ENCODE measurements at places on chromosomes 2 and 18.

DNA sequence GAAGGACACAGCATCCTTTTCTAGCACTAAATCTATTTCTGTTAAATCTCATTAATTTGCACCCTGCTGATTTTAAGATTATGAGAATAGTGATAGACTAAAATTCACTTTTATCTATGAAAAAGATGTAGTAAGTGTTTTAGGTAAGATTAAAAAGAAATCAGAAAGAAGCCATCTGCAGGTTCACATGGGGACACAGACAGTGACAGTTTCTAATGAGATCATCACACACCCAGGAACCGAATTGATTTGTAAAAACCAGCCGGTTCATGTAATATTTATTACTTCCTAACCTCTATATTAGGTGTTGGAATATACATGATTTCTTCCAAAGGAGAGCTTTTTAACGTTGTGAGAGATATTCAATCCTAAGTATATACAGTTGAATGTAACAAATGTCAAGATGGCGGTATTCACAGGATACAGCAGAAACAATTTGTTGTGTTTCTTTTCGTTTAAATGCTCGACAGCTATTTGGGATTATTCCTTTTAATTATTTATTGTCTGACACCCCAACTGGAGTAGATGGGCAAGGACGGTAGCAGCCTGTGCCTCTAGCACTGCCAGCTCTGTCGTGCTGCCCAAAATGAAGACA is 223.4 kb downstream of the CCDC102B start:
- DNase-seq, result no peak

DNA sequence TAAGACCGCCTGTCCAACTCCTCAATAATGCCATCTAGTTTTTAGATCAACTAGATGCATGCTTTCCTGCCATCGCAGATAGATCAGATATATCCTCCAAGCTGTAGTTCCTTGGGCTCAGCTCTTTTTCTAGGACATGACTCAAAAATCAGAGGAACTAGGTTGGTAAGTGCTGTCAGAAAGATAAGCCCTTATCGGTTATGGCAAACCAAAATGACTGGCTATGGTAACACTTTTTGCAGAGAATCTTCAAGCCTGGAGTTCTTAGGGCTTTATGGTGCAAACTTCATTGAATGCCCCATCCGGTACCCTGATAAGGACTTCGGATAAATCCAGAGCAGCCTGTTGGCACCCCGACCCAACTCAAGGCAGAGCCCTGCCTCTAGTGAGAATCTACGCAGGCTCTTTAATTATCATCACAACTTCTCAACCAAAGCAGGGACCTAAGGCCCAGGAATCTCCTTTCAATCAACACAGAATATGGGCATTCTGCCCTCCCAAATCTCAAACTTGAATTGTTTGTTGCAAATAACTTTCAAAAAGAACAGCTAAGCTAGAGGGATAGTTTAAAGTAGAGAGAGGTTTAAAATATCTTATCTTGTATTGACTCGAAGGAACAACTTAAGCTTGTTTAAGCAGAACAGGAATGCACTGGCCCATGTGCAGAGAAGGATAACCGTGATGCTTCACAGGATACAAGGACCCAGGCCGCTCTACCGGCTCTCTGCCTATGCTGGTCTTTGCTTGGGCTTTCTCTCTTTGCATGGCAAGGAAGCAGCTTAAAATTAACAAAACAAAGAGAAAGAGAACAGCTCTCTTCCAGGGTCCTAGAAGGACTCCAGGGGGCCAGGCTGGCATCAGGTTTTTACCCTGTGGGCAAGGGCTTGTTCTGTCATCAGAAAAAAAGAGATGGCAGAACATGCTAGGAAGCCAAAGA is 3.4 kb upstream of the CYP1B1 start:
- no peak for DNase-seq

- DNase-seq, result no peak
Measured at GRCh38 chr2:6992794-6993228, 75.6 kb downstream of the RNF144A start.

DNA sequence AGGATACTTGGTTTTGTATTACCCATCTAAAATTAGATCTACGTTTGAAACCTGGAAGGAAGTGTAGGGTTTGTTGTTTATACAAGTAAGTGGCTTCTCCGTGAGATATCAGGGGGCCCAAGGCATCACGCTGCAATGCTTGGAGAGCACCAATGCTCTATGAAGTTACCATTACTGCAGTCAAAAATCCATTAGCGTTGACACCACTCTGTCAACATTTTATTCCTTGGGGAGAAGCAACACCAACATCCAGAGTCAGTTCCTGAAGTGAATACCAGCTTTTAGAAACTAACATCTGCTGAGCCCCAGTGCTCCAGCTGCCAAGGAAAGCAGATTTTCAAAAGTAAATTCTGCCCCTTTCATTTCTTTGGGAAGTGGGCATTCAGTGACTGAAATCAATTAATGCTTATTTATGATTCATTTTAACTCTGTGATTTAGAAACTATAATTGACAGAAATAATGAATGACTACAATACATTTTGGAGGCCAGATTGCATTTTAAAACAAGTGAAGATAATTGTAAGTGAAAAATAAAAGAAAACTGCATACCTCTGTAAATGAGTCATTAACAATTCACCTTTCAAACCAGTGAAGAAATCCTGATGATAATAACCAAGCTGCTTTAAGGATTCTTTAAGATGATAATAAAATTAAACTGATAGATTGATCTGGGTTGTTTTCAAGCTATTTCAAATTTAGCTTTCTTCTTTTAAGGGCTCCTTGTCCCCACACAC is 30.5 kb downstream of the LRP1B start:
- DNase-seq, result no peak

GRCh38 chr18:32401621-32402020 is 69.1 kb downstream of the GAREM1 start:
- no peak for DNase-seq

- DNase-seq, result no peak
Measured at GRCh38 chr2:75256485-75256884, 57.2 kb upstream of the TACR1 start.

GRCh38 chr2:236767941-236768340 is 198.3 kb downstream of the ACKR3 start:
- DNase-seq, result no peak
